ENCODE measurements at places on chromosomes 16 and 17.
A peak's percentile ranks its signal among the peaks of the same experiment; 100 is the strongest.

DNA sequence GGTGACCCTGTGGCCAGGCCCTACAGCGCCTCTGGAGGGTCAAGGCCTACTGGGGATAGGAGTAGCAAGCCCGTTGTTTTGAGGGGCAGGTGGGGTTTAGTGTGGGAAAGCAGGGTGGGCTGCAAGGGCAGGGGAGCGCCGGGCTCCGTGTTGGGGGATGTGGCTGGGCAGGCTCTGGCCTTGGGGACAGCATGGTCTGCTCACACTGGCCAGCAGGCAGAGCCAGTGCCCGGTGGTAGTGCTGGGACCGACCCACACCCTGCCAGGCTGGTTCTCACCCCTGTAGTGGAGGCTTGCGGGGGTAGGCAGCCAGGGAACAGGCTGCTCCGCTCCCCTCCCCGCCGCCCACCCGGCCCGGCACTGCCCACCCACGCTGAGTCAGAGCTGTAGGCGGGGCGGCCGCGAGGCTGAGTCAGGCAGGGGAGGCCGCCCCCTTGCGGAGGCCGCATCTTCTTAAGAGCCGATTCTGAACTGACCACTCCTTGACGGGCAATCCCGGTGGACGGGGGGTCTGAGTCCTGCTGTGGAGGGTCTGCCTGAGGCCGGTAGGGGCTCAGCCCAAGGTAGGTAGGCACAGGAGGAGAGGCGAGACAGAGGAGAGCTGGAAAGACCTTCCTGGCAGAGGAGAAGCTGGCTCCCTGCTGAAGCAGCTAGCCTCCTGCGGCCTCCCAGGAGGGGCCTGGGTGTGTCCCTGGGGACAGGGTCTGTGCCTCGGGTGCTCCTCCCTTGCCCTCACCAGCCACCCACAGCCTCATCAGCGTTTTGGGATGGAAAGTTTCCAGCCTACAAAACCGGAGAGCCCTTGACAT, 62.4 kb downstream of the BAIAP2 start:
- no peak for DNase-seq

DNA sequence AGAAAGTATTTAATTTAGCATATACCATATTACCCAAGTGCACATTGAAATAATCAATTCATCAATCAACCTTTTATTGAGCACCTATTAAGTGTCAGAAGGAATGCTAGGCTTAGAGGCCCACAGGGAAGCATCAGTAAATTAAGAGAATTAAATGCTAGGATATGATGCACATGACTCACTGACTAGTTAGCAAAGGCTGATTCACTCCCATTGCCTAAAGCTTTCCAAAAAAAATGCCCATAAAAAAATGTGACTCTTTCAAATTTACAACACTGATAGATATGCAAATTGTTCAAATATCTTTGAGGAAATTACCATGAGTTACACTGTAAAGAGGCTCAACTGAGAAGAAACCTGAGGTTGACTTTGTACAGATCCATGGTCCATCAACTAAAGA, 883.3 kb downstream of the CDH11 start:
- DNase-seq: no peak

GRCh38 chr17:20200016-20200795, 191.0 kb downstream of the SPECC1 start:
- no peak for DNase-seq

GRCh38 chr17:80307994-80308691, 47.5 kb downstream of the RNF213 start:
- DNase-seq: no peak

DNA sequence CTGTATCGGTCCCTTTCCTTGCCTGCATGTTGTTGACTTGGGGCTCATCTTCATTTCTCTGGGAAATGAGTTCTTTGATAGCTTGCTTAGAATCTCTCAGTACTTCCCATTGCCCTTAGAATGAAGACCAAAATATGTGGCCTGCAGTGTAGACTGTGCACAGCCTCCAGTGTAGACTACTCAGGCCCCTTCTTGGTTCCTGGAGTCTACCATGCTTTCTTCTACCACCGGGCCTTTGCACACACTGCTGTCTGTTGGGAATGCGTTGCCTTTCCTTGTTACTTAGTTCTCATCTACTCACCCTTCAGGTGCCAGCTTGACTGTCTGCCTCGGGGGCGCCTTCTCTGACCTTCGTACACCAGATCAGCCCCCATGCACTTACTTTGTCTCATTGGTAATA, 82.0 kb downstream of the ABCC1 start:
- no peak for DNase-seq

GRCh38 chr17:1153795-1154546, 25.8 kb downstream of the ABR start:
- DNase-seq: peak; percentile 27

DNA sequence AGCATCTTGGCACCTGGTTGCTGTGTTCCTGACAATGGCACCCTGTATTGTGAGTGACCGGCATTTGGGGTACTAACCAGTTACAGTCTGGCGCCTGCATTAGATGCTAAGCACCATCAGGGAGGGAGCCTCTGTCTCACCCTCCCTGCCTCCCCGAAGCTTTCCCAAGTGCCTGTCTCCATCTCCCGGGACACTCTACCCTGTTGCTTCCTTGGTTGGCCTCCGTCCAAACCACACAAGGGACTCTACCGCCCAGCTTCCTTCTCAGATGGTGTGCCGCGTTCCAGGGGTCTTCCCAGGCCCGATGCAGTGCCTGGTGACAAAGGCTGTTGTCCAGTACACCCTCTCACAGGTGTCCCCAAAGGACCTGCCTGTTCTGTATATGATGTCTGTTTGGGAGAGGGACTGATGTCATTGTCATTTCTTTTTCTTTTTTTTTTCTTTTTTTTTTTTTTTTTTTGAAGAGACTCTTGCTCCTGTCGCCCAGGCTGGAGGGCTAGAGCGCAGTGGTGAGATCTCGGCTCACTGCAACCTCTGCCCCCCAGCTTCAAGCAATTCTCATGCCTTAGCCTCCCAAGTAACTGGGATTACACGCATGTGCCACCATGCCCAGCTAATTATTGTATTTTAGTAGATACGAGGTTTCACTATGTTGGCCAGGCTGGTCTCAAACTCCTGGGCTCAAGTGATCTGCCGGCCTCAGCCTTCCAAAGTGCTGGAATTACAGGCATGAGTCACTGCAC, 6.7 kb downstream of the SNN start:
- DNase-seq: peak; percentile 55

DNA sequence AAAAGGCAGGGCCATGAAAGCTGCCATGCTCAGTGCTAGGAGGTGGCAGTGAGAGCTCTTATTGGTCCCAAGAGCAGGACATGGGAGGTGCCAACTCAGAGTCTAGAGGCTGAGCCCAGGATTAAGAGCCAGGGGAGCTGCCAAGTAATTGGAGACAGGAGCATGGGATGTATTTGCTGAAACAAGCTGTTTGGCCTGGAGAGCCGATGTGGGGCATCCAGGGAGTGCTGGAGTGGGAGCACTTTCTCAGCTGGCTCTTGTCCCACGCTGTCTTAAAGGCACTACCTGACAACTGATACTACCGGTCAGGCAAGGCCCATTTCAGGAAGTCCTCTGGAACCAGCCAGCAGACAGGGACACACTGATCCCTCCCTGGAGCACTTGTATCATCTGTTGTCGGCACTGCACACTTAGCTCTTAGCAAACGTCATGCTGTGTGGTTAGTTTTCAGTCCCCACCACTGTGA, 19.3 kb downstream of the ANKFN1 start:
- DNase-seq: peak; percentile 93

GRCh38 chr17:67244431-67245072, 444 bp downstream of the HELZ start:
- DNase-seq: no peak

- DNase-seq: no peak
Observed at GRCh38 chr16:2008631-2009163, 924 bp downstream of the ZNF598 start.

- DNase-seq: no peak
Observed at GRCh38 chr16:15037745-15038144, 18.1 kb downstream of the NTAN1 start.

DNA sequence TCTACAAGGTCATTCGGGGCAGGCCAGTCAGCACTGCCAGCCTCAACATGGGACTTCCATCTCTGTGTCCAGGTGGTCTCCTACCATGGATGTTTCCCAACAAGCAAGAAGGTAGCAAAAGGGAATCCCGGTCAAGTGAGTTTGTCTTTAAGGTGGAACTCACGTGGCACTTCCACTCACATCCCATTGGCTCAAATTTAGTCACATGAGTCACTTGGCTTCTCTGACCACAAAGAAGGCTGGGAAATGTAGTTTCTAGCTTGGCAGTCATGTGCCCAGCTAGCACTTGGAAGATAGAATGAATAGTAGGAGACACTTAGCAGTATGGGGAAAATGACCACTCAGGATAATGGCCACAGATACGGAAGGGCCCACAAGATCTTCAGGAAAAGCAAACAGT, 106.6 kb downstream of the AIPL1 start:
- DNase-seq: no peak

GRCh38 chr16:85199069-85199725, 86.9 kb upstream of the CIBAR2 start:
- DNase-seq: no peak

DNA sequence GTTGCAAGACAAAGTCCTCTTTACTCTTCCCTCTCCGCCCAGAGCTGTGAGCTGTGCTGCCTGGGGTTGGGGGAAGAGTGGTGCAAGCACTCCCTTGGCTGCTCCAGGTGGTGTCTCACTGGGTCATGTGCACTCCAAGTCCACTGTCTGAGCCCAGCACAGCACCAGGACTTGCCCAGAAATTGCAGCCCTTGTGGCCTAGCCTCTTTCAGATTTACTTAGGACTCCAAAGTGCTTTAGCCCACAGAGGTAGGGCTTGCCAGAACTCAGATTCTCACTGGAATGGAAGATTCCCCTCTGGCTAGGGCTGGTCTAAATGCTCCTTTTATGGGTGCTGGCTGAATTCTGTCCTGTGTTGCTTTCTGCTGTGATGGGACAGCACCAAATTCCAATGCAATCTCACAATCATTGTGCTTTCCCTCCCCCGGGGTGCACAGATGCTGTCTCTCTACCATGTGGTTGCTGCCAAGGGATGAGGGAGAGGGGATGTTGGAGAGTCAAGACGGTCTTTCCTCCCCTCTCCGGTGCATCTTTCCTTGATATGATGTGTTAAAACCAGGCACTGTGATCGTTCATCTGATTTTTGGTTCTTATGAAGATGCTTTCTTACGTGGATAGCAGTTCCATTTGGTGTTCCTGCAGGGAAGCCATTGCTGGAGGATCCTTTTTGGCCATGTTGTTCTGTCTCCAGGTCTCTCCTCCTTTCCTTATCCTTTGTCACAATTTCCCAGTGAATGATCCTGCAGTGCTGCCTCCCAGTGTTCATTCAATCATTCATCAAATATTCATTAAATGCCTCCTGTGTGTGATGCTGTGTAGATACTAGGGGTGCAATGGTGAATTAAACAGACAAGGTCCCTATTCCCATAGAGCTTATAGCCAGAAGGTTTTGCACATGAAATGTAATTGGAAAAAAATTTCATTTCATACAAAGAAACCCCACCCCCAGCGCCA, 216.3 kb downstream of the SPECC1 start:
- no peak for DNase-seq

DNA sequence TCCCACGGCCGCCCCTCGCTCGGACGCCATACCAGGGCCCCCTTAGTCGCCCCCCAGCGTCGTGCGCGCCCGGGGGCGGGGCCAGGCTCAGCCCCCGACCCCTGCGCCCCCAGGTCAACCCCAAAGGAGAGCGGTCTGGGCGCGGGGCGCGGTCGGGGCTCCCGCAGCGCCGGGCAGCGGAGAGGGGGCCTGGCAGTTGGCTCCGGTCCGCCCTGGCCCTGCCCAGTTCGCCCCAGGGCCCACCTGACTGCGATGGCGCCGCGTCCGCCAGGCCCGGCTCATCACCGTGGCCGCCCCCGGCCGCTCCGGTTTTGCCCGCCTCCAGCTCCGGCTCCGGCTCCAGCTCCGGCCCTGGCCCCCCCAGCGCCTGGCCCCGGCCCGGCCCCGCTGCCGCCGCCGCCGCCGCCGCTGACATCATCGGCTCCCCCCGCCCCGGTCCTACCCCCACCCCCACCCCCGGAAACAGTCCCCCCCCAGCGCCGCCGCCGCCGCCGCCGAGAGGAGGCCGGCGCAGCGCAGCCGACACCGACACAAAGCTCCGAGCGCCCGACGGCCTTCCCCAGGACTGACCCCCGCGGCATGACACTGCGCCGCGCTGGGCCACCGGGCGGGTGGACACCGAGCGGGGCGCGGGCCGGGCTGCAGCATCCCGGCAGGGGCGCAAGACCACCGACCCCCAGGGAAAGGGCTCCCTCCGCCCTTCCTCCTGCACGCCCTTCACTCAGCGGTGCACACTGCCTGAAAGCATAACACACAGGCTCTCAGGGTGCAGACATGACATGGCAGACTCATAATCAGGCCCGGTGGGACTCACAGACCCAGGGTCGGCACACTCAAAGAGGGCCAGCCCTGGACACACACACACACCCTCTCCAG, at the start of gene ZBTB4:
Gene ZBTB4 (minus strand): TSS at position 419 of the 876 bp plus-strand sequence. CDS start 12,830 bp downstream, outside the sequence.
- no peak for DNase-seq

DNA sequence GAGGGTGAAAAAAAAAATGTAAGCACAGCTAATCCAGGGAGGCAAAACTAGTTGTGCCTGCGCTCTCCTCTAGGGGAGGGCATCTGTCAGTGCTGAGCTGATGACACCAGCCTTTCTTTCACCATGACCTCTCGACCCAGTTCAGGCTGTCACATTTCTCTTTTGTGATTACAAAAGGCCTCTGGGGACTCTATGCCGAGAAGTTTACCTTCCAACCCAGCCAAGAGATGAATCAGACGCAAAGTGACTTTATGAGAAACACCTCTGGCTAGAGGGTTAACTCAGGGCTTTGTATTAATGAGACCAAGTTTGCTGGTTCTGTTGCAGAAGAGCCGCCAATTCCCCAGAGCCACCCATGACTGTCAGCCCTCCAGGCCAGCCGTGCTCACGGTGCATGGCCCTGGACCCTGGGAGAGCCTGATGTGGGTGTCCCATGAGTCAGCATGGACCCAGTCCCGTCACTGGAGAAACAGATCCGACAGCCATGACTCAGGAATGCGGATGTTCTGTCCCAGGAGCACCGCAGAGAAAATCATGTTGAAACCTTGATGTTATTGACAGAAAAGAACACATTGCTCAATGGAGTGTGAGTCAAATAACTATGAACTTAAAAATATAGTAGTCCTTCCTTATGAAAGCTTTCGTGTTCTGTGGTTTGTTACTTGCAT, 437.2 kb downstream of the HS3ST3B1 start:
- no peak for DNase-seq

DNA sequence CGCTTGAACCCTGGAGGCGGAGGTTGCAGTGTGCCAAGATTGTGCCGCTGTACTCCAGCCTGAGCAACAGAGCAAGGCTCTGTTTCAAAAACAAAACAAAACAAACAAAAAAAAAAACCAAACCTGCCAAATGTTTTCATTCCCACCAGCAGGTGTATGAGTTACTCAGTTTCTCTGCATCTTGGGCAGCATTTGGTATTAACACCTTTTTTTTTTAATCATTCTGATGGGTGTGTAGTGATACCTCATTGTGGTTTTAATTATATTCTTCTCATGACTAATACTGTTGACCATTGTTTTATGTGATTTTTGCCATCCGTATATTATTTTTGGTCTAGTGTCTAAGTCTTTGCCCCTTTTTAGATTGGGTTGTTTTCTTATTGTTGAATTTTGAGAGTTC, 15.3 kb downstream of the NFATC3 start:
- no peak for DNase-seq

Measured in DMS79 (cell line).